ENCODE measurements at places on chromosomes 7 and 10.

- DNase-seq, result no peak
Observed at GRCh38 chr7:73717991-73718405, 1.5 kb downstream of the STX1A start.

GRCh38 chr10:95789902-95790301 is 33.9 kb downstream of the ENTPD1 start:
- no peak for DNase-seq

GRCh38 chr7:124689523-124689922 is 76.1 kb downstream of the GPR37 start:
- no peak for DNase-seq

GRCh38 chr10:110274072-110274627 is 30.6 kb downstream of the SMNDC1 start:
- DNase-seq, result no peak

GRCh38 chr10:71351628-71352319 is 32.7 kb downstream of the SLC29A3 start:
- no peak for DNase-seq

GRCh38 chr10:118207470-118208007 is 134.6 kb downstream of the FAM204A start:
- DNase-seq, result no peak

DNA sequence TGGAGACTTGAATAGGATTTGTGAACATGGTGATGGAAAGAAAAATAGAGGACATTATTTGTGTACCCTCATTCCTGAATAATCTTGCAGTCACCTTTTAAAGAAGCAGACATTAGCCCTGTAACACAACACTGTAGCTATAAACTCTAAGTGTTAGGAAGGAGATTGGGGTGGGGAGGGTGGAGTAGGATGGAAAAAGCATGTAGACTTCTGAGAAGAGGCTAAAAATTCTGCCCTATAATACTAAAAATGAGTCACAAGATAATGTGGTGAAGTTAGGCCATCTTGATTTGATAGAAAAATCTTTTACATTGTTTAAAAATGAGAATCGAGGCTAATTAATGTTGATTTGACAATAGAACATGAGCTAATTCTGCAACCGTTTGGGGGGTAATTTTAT is 128.8 kb downstream of the LCOR start:
- DNase-seq, result no peak

GRCh38 chr7:113141803-113142202 is 23.4 kb upstream of the SMIM30 start:
- no peak for DNase-seq

All from anterior cingulate cortex (tissue), 58 donors.